ENCODE measurements at places on chromosomes 6 and 20.
A peak's percentile ranks its signal among the peaks of the same experiment; 100 is the strongest.

GRCh38 chr20:35226126-35226883 lies at the start of gene MMP24:
TSS of gene MMP24 (plus strand) at chr20:35226690. CDS start at chr20:35226739, 49 bp downstream.
- no peak for DNase-seq

GRCh38 chr6:113050979-113051378 lies 703.8 kb downstream of the RFPL4B start:
- DNase-seq: no peak

GRCh38 chr6:27669295-27669623 lies 196.4 kb upstream of the ZNF184 start:
- no peak for DNase-seq

DNA sequence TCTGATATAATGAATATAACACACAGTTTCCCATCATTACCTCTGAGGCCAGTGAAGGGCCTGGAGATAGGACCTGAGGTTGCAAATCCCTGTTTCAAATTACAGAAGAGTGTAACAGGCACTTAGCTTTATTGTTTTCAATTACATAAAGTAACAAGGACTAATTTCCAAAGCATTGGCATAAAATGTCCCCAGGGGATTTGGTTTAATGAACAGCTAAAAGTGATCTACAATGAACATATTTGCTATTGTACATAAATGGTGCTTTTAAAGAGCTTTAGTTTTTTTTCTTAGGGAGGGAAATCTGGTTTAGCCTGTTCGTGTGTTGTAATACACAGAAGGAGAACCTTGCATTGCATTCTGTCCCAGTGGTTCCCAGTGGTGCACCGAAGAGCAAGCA lies 54.4 kb downstream of the HMGN3 start:
- DNase-seq: no peak

DNA sequence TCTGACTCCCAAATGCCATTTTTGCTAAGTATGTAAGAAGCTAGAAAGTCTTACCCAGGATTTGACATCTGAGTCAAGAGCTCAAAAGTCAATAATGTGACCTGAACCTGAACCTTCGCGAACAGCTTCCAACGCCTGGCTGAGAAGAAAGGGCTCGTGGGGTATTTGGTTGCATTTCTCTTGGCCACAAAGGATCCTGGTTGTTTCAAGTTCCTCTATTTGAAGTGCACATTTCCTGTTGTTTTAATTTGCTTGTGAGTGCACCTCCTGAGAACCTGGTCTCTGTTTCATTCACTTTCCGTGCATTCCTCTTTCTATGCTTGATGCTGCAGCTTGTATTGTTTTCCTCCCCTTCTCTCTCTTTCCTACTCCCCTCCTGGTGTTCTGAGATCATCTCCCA lies 212.5 kb downstream of the FOXA2 start:
- no peak for DNase-seq

- no peak for DNase-seq
Observed at GRCh38 chr20:9565910-9566550, 51.6 kb downstream of the LAMP5 start.

DNA sequence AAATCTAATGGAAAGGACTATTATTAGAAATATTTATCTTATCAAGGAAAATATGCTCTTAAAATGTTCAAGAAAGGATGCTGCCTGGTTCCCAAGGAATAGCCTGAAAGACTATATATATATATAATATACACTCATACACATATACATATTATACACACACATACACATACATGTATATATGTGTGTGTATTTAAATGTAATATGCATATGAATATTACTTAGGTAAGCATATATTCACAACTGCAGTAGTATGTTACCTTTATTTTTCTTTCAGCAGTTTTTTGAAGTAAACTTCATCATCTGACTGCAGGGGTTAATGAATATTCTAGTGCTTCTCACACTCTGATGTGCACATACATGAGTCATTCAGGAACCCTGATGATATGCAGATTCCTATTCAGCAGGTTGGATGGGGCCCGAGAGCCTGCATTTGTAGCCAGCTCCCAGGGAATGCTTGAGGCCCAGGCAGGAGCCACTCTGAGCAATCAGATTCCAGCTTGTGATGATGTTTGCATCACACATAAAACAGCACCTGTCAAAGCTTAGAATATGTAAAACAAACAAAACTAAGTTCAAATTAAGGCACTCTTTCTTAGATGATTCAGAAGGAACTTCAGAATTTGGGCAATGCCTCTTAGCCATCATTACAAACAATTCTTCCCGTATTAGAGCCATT lies 16.1 kb downstream of the MYLK4 start:
- DNase-seq: no peak

GRCh38 chr6:133896344-133896721 lies 7.4 kb downstream of the TCF21 start:
- DNase-seq: no peak

- DNase-seq: no peak
Observed at GRCh38 chr20:46101957-46102356, 12.2 kb upstream of the NCOA5 start.

GRCh38 chr6:37105148-37106050 lies 64.6 kb upstream of the PIM1 start:
- DNase-seq: no peak

- no peak for DNase-seq
Observed at GRCh38 chr6:11207199-11207968, 25.1 kb downstream of the NEDD9 start.

DNA sequence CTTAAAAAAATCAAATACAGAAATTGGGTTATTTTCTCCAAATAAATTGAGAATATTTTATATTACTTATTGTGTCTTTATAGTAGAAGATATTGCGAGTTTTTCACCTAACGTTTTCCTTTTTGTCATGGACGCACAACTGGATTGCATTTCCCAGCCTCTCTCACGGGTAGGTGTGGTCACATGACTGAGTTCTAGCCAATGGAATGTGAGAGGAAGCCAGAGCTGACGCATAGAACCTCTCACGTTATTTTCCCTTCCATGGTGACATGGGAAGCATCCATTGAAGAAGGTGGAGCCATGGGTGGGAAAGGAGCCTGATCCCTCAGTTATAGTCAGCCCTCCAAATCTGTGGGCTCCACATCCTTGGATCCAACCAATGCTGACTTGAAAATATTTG lies 155.9 kb upstream of the UST start:
- DNase-seq: no peak

- DNase-seq: no peak
Observed at GRCh38 chr20:2282181-2282580, 13.6 kb upstream of the TGM3 start.

GRCh38 chr6:96611342-96611991 lies 48.5 kb downstream of the FHL5 start:
- no peak for DNase-seq

DNA sequence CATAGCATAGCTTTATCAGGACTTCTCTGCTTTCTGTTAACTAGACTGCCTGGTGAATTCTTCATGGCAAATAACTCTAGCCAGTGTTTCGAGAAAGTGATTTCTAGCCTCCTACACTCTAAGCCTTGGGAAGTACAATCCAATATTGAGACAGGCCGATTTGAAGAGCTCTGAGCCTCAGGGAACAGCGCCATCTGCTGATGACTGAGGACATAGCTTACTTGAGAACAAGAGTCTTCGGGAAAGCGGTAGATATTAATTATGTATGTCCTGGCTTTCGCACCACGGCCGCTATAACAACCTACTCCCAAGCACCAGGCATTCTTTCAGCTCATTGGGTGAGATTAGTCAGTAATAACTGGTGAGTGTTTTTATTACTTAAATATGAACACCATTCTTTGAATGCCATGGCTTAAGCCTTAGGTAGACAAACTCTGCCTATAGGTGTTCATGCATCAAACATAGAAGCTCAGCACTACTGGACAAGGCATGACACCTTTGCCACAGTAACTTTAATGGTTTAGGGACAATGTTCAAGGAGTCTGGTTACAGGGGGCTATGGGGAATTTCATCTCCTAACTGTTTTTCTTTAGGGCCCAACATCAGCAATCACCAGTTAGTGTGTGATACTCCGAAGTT lies 518.6 kb downstream of the BMP2 start:
- DNase-seq: peak; percentile 8

DNA sequence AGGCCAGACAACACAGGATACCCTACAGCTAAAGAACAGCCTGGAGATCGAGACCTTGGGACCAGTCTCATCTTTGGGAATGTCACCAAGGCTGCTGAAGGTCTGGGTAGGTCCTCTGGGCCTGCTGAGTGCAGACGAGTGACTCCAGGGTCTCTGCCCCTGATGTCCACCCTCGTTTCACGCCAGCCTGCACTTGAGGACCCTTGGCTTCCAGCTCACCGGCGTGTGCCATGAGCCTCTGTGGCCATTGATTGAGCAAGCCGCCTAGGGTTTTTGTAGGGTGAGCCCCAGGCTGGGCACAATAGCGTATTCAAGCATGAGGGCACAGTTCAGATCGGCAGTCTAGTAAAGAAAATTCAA lies 4.3 kb downstream of the BPHL start:
- DNase-seq: no peak

DNA sequence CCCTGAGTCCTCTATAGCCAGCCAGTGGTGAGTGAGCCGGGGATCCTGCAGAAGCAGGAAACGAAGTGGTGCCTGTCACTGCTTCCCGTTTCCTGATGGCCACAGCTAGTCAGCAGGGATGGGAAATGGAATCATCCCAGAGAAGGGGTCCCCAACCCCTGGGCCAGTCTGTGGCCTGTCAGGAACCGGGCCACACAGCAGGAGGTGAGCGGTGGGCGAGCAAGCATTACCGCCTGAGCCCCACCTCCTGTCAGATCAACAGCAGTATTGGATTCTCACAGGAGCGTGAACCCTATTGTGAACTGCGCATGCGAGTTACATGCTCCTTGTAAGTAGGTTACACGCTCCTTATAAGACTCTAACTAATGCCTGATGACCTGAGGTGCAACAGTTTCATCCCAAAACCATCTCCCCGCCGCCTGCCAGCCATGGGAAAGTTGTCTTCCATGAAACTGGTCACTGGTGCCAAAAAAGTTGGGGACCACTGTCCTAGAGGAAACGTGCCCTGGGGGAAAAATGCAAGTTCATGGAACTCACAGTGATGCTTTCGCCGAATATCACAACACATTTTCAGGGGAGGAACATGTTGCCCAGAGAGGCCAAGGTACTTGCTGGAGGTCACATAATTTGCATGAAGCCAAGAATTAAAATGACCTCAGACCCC lies 113.8 kb downstream of the JPH2 start:
- no peak for DNase-seq

GRCh38 chr20:47989957-47990356 lies 204.7 kb upstream of the SULF2 start:
- DNase-seq: no peak

- DNase-seq: no peak
Observed at GRCh38 chr20:49584418-49585382, 16.8 kb upstream of the PTGIS start.

- peak; percentile 56 for DNase-seq
Observed at GRCh38 chr6:99151634-99152346, 197.7 kb downstream of the FAXC start.

GRCh38 chr6:79257381-79258205 lies 23.1 kb upstream of the HMGN3 start:
- DNase-seq: peak; percentile 11

DNA sequence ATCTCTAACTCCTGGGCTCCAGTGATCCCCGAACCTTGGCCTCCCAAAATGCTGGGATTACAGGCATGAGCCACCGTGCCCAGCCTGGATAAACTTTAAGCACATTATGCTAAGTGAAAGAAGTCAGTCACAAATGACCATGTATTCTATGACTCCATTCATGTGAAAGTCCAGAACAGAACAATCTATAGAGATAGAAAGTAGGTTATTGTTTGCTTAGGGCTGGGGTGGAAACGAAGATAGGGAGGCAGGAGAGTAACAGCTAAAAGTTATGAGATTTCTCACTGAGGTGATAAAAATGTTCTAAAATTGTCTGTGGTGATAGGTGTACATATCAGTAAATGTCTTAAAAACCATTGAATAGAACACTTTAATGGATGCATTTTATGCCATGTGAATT lies 40.9 kb upstream of the CITED2 start:
- DNase-seq: no peak

- DNase-seq: no peak
Observed at GRCh38 chr6:152896923-152897322, 85.9 kb downstream of the FBXO5 start.

DNA sequence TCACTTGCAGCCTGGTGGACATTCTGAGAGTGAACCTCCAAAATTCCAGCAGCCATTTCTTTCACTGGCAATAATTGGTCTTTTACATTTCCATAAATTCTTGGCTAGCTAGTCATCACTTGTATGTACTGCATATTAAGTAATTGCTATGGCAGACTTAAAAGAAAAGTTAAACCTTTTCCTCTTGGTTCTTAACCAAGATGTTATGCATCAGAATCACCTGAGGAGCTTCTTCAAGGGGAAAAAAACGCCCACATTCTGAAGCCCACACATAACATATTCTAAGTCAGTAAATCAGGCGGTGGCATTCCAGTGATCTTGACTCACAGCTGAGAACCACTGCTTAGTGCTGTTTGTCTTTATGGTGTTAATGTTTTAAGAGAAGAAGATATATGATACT lies 37.0 kb downstream of the CDC40 start:
- no peak for DNase-seq

GRCh38 chr6:18179770-18180356 lies 24.6 kb downstream of the KDM1B start:
- no peak for DNase-seq
